ENCODE measurements at places on chromosomes 2 and 18. TPM values are rescaled to one million over a fixed set of nuclear protein-coding genes. Genes with fewer than 3 reads are reported as not detected.

GRCh38 chr2:196853301-196854087 is 44.3 kb upstream of the C2orf66 start:
- no peak for DNase-seq

DNA sequence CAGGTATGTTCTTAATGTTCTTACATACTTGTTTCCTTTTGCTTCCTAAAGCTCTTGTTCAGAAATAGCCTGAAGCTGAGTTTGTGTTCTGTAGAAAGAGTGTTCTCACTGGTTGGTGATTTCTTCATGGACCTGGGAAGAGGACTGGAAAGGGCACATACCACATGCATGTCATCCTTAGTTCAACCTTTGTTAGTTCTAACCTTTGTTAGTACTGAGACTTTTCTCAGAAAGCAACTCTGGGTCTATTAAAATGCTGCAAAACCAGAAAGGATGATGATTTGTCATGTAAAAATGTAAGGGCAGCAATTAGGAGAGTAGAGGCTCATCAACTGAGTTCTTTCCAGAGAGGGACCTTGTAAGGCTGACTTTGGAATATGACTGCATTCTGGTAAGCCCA is 2.5 kb upstream of the FAP start:
- peak; percentile 30 for DNase-seq

GRCh38 chr2:74004212-74005182 is 19.8 kb downstream of the TET3 start:
- no peak for DNase-seq

DNA sequence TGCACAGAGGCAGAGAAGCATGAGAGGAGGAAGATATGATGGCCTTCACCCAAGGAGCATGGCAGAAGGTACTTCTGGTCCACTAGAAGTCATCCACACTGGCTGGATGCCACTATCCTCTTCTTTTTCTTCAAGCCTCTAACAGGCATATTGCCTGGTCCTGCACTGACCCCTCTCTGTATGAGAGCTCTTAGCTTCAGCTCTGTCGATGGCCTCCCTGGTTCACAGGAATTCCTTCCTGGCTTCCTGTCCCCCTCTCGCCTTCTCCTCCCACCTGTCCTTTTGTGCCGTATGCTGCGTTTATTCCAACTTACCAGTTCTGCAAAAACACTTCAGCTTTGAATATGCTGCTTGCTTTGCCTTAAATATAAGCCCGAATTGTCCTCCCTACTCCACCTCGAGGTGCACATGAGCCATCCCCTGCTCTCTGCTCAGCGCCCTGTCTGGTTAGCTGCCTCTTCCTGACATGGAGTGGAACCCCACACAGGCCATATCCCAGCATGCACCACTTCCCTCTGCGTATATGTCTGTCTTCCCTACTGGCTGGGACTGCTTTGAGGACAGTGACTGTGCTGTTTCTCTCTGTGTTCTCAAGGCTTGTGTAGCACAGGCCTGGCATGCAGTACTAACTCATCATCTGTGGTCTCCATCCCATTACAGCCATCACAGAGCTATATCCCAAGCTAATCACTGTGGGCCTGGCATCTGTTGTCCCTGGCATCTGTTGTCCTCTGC is 474.9 kb downstream of the EIPR1 start:
- no peak for DNase-seq

The ANKRD62 gene
- total RNA-seq, result not detected

The PEX13 gene
- total RNA-seq, result 61.3 TPM

The TLX2 gene
- total RNA-seq, result not detected

The C1GALT1C1L gene
- total RNA-seq, result 1.3 TPM

The ABCG5 gene
- not detected for total RNA-seq

The GRB14 gene
- total RNA-seq, result 2.9 TPM

The CRACDL gene
- 1.3 TPM for total RNA-seq
